ENCODE measurements at places on chromosomes 3 and 15.
A peak's percentile ranks its signal among the peaks of the same experiment; 100 is the strongest.

- DNase-seq, result no peak
These were observed 27.8 kb downstream of the CHP1 start for GRCh38 chr15:41258750-41259471.

DNA sequence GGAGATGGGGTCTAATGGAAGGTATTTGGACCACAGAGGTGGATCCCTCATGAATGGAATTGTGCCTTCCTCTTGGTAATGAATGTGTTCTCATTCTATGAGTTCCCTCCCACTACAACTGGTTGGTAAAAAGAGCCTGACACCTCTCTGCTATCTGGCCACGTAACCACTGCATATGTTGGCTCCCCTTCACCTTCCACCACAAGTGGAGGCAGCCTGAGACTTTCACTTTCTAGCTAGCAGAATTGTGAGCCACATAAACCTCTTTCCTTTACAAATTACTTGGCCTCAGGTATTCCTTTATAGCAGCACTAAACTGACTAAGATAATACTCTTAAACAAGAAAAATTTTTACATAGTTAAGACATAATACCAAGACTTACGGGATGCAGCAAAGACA lies 155.3 kb downstream of the NR1I2 start:
- DNase-seq, result peak; percentile 37

DNA sequence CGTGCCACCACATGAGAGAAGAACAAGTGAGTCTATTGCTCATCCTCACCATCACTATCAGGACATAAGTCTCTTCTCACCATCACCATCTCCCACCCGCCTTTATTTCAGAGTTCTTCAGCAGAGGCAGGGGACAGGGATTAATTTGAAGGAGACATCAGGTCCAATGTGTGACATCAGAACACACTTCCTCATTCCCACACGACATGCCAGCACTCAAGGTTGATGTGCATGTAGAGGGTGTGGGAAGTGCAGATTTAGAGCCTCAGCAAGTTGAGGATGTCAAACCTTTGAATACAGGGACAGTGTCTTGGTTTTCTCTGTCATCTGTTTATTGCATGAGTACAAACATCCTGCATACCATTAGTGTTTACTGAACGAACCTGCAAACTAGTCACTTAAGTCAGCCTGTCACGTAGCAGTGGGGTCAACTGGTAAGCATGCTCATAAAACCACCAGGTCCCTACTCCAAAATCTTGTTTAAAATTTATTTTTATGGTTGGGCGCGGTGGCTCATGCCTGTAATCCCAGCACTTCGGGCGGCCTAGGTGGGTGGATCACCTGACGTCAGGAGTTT lies 104.4 kb downstream of the MYLK start:
- no peak for DNase-seq

GRCh38 chr15:81413851-81414250 lies 39.8 kb upstream of the TMC3 start:
- no peak for DNase-seq

- no peak for DNase-seq
These were observed 626.1 kb downstream of the MAGI1 start for GRCh38 chr3:65412588-65412987.

GRCh38 chr3:81003008-81003645 lies 758.3 kb downstream of the GBE1 start:
- DNase-seq, result no peak

GRCh38 chr3:55622116-55622515 lies 135.0 kb upstream of the WNT5A start:
- DNase-seq, result no peak

Data from naive thymus-derived CD8-positive, alpha-beta T cell (primary cell).